Central memory CD8-positive, alpha-beta T cell (primary cell): ENCODE measurements at places on chromosomes 3 and 15.

DNA sequence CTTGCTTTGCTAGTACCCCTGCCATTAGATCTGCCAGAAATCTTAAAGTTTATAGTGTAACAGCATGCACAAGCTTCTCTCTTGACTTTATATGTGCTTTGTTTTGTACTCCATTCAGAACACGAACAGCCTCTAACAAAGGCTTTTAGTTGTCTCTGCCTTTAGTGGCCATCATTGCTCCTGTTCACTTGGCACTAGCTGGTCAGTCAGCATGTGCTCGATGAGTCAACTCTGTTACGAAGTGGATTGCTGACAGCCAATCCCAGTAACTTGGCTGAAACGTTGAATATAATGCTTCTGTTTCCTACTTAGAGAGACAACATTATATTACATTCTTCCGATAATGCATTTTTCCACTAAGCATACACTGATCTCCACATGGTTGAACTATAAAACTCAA lies 349.2 kb downstream of the NAALADL2 start:
- H3K36me3 ChIP-seq, result no peaks in the 10 kb centered on the region
- no peaks in the 10 kb centered on the region for H3K4me1 ChIP-seq
- no peak overlapping the region for H3K4me3 ChIP-seq
- no peak for DNase-seq
- no peaks in the 10 kb centered on the region for H3K27me3 ChIP-seq
- H3K27ac ChIP-seq, result no peak overlapping the region

DNA sequence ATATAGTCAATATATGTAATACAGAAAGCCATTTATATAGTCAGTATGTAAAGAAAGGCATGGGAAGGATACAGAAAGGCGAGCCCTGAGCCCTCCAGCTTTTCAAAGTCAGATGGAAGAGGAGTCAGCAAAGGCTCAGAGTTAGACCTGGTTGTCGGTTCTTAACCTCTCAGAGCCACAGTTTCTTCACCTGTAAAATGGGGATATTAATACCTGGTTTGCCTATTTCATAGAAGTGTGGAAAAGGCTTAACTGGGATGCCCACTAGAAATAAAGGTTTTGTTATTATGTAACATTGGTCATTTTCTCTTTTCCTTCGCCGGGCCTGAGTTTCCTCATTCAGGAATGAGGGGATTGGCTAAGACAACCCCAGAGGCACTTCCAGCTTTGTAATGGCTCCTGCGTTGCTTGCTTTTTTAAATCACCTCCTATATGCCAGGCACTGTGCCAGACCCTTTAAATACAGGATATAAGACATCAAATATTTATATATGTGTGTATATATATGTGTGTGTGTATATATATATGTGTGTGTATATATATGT lies 2.4 kb downstream of the CRELD1 start:
- H3K27me3 ChIP-seq, result no peaks in the 10 kb centered on the region
- H3K4me1 ChIP-seq, result peaks cover 39% of the 10 kb centered on the region
- H3K36me3 ChIP-seq, result peaks cover 19% of the 10 kb centered on the region
- DNase-seq, result no peak
- H3K27ac ChIP-seq, result no peak overlapping the region

DNA sequence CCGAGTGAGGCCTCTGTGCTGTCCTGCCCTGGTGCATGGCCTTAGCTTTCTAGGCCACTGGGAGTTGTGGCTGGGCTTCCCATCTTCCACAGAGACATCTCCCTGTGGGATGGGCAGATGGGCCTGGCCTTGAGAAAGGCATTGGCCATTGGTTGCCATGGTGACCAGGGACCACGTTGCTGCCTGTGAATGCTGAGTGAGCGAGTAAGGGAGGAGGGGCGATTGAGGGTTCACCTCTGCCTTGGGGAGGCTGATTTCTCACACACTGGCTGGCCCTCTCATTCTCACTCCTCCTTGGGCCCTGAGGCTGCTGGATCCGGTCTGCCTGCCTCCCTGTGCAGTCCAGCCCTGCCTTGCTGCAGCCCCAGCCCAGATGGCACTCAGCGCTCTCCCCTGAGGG lies 26.4 kb upstream of the DOCK3 start:
- no peak overlapping the region for H3K4me3 ChIP-seq
- no peak overlapping the region for H3K27ac ChIP-seq
- H3K4me1 ChIP-seq, result no peaks in the 10 kb centered on the region
- no peaks in the 10 kb centered on the region for H3K27me3 ChIP-seq

DNA sequence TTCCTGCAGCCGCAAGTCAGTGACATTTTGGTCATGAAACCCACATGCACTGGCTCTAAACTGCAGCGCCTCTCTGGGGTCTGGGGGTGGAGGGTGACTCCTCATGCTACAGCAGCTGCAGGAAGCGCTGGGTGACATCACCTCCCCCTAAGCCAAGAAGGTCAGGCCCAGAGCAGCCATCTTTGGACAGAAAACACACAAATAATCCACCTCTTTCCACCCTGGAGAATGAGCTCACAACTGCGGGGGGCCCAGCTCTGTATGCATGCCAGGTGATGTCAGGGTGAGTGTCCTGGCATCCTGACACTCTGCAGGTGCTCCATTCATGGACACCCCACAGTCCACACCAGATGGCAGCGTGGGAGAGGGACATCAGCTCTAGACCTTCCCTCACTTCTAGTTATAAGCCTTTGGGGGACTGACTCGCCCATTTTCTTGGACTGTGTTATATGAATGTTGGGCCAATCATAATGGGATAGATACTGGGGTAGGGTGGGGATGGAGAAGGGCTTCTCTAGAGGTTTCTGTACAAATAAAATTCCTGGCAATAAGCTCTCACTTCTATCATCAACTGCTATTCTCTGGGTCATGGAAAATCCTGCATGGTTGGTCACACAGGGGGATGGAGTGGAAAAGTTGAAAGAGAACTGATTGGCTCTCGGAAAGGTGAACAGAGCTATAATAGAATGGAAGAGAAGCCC lies 70.7 kb upstream of the THBS1 start:
- no peak for DNase-seq
- no peak overlapping the region for H3K4me3 ChIP-seq
- no peaks in the 10 kb centered on the region for H3K36me3 ChIP-seq
- H3K4me1 ChIP-seq, result no peaks in the 10 kb centered on the region

GRCh38 chr15:23436421-23436820 lies 10.6 kb downstream of the GOLGA6L2 start:
- no peak overlapping the region for H3K27ac ChIP-seq
- no peak for DNase-seq
- no peaks in the 10 kb centered on the region for H3K4me1 ChIP-seq
- no peaks in the 10 kb centered on the region for H3K36me3 ChIP-seq

- DNase-seq, result no peak
- peaks cover 9% of the 10 kb centered on the region for H3K27me3 ChIP-seq
- H3K4me1 ChIP-seq, result no peaks in the 10 kb centered on the region
- no peaks in the 10 kb centered on the region for H3K36me3 ChIP-seq
- H3K4me3 ChIP-seq, result no peak overlapping the region
Measured at GRCh38 chr3:178669758-178670157, 133.5 kb downstream of the KCNMB2 start.

DNA sequence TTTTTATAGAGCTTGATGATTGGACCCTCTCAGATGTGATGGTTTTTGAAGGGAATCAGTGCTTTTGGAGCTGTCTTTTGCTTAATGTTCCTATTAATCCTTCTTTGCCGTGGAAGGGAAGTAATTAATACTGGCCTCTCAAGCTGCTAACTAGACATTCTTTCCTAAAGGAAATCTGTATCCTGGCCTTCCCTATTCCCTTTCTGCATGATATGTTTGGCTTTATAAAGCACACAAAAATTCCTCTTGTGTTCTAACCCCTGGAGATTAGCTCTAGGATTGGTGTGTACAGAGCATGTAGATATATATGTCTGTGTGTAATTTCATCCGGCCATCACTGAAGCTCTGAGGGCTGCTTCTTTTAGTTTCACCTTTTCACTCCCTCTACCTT lies 6.9 kb downstream of the ATXN7 start:
- H3K27ac ChIP-seq, result no peak overlapping the region
- H3K4me1 ChIP-seq, result peaks cover 54% of the 10 kb centered on the region
- no peak overlapping the region for H3K4me3 ChIP-seq
- H3K36me3 ChIP-seq, result peaks cover 9% of the 10 kb centered on the region
- H3K27me3 ChIP-seq, result no peaks in the 10 kb centered on the region
- DNase-seq, result no peak

GRCh38 chr3:2198776-2199279 lies 100.2 kb downstream of the CNTN4 start:
- H3K27ac ChIP-seq, result no peak overlapping the region
- no peaks in the 10 kb centered on the region for H3K27me3 ChIP-seq
- H3K36me3 ChIP-seq, result no peaks in the 10 kb centered on the region
- no peak overlapping the region for H3K4me3 ChIP-seq

GRCh38 chr3:172148702-172149565 lies 109.6 kb downstream of the FNDC3B start:
- no peak overlapping the region for H3K4me3 ChIP-seq
- no peaks in the 10 kb centered on the region for H3K36me3 ChIP-seq
- no peaks in the 10 kb centered on the region for H3K27me3 ChIP-seq
- DNase-seq, result no peak

DNA sequence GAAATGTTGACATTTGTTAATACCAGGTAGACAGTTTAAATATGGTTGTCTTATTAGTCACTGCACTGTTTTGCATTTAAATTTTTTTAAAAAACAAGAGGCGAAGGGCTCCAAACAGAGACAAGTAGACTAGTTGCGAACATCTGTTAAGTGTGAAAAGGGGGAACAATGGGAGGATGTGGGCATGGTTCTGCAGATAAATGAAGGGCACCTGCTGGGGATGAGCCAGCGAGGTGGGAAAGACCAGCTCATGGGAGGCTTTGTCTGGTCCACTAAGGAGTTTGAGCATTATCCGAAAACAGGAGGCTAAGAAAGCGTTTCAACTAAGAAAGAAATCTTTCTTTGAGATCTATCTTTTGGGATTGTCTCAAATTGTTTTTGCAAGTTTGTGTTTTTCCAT lies 72.7 kb downstream of the FBN1 start:
- DNase-seq, result no peak
- H3K27ac ChIP-seq, result no peak overlapping the region
- H3K4me1 ChIP-seq, result no peaks in the 10 kb centered on the region
- H3K4me3 ChIP-seq, result no peak overlapping the region

DNA sequence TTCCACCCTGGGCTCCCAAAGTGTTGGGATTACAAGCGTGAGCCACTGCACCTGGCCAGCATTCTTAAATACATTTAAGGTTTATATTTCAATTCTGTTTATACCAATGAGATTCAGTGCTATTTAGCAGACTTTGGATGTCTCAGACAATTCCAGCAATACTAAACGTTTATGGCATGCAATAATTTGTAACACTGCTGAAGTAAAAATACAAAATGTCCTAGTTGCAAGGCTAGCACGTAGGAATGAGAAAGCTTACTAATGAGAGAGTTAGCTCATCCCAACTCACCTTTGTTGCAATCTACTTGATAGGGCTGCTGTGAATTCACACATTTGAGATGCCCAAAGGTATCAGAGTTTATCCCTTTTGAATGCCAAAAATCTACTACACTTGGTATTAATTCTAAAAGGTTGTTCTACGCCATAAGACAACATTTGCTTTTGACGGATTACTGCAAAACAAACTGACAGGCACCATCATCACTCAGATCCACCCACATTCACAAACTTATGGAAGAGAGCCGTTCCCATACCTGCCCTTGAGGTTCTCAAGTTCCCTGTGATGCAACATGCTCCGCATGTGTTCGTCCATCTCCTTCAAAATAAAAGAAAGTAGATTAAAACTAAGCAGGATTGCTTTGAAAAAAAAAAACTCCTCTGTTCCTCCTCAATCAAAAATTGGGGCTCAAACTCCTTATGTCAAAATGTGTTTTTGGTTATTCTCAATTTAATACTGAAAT lies 25.3 kb downstream of the ZNF106 start:
- H3K27ac ChIP-seq, result no peak overlapping the region
- H3K4me3 ChIP-seq, result no peak overlapping the region
- peaks cover 5% of the 10 kb centered on the region for H3K4me1 ChIP-seq
- H3K36me3 ChIP-seq, result peaks cover 14% of the 10 kb centered on the region
- H3K27me3 ChIP-seq, result no peaks in the 10 kb centered on the region

DNA sequence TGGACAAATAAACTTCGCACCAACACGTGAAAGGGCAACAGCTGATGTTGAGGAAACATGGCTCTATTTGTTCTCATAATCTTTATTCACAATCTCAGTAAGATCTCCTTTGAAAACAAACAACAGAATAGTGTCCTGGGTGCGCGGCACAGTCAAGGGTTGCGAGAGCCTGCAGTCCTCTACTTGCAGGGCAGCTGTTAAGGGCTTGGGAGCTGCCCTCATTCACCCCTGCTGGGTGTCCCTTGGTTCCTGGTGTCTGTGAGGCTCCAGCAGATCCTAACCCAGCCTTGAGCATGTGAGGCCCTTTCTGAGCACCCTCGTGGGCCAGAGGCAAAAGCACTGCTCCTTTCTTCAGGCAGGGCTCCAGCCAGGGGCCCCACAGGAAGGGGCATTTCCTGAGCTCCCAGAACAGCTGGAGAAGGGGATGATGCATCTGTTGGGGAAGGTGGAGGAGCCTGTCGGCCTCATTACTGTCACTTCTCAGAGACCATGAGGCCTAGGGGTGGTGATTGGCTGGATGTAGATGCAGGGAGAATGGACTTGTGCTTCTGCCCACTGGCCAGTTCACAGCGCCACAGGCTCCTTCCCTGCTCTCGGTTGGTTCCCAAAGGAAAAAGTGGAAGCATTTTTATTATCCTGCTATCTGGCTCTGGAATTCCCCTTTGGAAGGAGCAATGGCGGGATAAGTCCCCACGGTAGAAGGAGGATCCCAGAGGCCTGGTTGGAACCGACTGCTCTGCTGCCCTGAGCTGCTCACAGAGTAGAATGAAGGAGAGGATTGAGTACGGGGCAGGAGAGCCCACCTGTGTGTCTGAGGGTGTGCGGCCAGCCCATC lies 51.9 kb upstream of the KLF13 start:
- peak; percentile 5 for DNase-seq
- H3K36me3 ChIP-seq, result peaks cover 4% of the 10 kb centered on the region
- H3K4me3 ChIP-seq, result no peak overlapping the region
- peaks cover 19% of the 10 kb centered on the region for H3K4me1 ChIP-seq

GRCh38 chr3:61877359-61878138 lies 316.2 kb downstream of the PTPRG start:
- peaks cover 2% of the 10 kb centered on the region for H3K36me3 ChIP-seq
- H3K27me3 ChIP-seq, result no peaks in the 10 kb centered on the region
- no peaks in the 10 kb centered on the region for H3K4me1 ChIP-seq
- no peak overlapping the region for H3K4me3 ChIP-seq
- no peak overlapping the region for H3K27ac ChIP-seq

DNA sequence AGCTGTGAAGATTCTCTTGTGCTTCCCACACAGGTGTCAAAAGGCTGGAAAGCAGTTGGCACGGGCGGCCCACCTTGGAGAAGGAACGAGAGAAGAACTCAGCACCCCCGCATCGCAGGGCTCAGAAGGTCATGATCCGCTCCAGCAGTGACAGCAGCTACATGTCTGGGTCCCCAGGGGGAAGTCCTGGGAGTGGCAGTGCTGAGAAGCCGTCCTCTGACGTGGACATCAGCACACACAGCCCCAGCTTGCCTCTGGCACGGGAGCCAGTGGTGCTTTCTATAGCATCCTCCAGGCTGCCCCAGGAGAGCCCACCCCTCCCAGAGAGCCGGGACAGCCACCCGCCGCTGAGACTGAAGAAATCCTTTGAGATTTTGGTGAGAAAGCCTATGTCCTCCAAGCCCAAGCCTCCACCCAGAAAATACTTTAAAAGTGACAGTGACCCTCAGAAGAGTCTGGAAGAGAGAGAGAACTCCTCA lies 31.4 kb downstream of the STARD5 start:
- DNase-seq, result peak; percentile 34
- peaks cover 16% of the 10 kb centered on the region for H3K36me3 ChIP-seq
- no peaks in the 10 kb centered on the region for H3K27me3 ChIP-seq
